ENCODE measurements at places on chromosomes 16 and 17.

DNA sequence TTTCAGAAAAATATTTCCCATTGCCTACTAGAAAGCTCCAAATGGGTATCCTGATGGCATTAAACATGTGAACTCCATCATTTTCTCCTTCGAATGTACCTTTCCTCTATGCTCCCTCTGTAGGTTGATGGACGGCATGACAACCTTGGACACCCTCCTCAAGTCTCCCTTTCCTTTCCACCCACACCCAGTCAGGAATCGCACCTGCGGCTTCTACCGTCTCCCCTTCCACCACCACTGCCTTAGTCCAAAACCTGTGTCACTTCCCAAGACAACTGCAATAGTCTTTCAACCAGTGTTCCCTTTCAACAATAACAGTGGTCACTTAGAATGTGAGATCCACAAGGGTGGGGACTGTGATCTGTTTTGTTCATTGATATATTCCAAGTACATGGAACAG is 233.1 kb upstream of the AXIN2 start:
- no peak overlapping the region for H3K4me3 ChIP-seq
- no peak overlapping the region for H3K27ac ChIP-seq
- no peaks in the 10 kb centered on the region for H3K36me3 ChIP-seq
- H3K4me1 ChIP-seq: no peaks in the 10 kb centered on the region

GRCh38 chr16:4803898-4804762 is 1.7 kb upstream of the ROGDI start:
- no peak overlapping the region for H3K27ac ChIP-seq
- no peak overlapping the region for H3K4me3 ChIP-seq
- H3K36me3 ChIP-seq: peaks cover 22% of the 10 kb centered on the region
- peaks cover 9% of the 10 kb centered on the region for H3K4me1 ChIP-seq
- DNase-seq: no peak

- no peak for DNase-seq
- H3K4me1 ChIP-seq: no peaks in the 10 kb centered on the region
- H3K27ac ChIP-seq: no peak overlapping the region
- no peak overlapping the region for H3K4me3 ChIP-seq
- no peaks in the 10 kb centered on the region for H3K27me3 ChIP-seq
Measured at GRCh38 chr17:55062921-55063320, 94.4 kb downstream of the STXBP4 start.

DNA sequence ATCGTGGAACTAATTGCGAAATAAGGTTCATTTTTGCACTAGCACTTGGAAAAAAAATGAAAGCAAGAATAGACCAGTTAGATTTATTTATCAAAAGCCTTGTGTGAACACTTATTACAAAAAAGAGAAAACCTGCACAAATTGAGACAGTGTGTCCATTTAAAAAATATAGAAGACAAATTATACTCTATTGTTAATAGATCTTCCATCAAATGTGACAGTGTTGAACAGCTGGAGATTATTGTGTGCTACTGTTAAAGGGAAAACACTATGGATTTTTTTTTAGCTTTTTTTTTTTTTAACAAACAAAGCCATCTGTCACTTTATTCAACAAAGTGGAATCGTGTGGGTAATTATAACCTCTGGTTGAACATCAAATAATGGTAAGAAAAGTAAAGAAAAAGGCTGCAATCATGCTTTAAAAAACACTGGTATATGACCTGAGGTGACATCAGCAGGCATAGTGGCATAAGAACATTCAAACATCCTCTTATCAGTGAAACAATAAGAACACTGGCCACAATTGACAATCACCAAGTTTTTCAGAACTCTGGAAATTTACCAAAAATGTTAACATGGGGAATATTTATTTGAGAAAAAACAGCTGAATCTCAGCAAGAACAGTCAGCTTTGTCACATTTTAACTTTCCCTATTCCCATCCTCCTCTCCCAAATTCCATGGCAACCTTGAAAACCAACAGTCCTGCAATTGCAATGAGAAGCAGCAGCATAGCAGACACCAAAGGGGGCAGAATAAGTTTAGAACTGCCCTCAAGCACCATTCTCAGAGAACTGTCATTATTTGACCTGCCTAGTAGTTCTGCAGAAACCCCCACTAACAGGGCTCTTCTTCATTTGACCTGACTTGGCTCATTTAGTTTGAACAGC is 442.3 kb upstream of the MON1B start:
- no peaks in the 10 kb centered on the region for H3K4me1 ChIP-seq
- no peaks in the 10 kb centered on the region for H3K36me3 ChIP-seq
- H3K27me3 ChIP-seq: no peaks in the 10 kb centered on the region
- H3K27ac ChIP-seq: no peak overlapping the region

GRCh38 chr17:2138318-2138717 is 83.4 kb downstream of the HIC1 start:
- no peaks in the 10 kb centered on the region for H3K36me3 ChIP-seq
- DNase-seq: no peak
- H3K27ac ChIP-seq: no peak overlapping the region

DNA sequence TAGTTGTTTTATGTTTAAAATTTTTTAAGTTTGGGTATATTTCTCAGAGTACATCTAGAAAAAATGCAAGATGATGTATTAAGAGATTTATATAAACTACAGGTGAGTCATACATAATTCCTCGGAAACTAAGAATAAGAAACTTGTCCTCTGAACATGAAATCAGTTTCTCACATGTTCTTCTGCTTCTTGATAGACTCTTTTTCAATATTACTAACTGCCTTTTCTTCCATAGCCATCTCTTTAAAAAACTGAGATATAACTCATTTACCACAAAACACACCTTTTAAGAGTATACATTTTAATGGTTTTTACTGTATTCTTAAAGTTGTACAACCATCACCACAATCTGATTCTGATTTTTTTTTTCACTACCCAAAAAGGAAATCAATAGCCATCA is 238.4 kb upstream of the AXIN2 start:
- no peak overlapping the region for H3K27ac ChIP-seq
- H3K4me3 ChIP-seq: no peak overlapping the region

Measured in thoracic aorta (tissue), 2 donors.